Activated CD8-positive, alpha-beta memory T cell treated with anti-CD3 and anti-CD28 coated beads for 48 hours (primary cell): ENCODE measurements at places on chromosomes 7 and 10.
A peak's percentile ranks its signal among the peaks of the same experiment; 100 is the strongest.

DNA sequence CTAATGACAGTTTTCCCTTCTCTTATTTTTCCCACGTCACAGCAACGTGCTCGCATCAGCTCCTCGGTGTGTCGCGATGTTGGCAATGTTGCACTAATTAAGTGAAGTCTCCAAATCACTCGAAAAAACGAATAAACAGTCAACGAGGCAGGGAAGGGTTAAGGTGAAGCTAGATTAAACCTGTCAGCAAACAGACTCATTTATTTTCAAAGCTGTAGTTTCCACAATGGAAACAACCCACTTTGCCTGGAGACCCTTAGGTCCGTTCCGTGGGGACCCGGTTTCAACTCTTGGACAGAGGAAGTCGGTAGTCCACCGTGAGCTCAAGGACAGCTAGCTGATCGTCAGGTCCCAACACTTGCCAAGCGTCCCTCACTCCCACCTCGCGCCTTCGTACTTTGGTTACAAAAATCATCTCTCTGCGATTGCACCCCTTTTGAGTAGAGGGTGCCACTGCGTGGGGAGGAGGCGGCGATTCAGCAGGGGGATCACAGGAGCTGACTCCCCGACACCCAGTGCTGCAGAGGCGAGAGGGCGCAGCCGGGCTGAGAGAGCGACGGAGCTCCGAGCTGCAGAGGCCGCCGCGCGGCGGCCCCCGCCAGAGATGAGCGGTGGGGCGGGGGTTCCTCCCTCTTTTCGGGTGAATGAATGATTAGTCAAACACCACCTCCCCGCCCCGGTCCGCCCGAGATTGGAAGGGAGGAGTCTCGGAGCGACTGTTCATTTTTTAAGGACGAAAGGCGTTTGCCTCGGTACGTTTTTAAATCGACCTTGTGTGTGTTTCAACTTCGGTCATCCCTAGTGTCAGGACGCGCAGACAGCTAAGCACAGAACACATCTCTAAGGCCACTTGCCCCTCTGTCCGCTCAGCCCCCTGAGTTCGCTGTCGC lies 1.3 kb upstream of the BMPER start:
- DNase-seq: no peak

DNA sequence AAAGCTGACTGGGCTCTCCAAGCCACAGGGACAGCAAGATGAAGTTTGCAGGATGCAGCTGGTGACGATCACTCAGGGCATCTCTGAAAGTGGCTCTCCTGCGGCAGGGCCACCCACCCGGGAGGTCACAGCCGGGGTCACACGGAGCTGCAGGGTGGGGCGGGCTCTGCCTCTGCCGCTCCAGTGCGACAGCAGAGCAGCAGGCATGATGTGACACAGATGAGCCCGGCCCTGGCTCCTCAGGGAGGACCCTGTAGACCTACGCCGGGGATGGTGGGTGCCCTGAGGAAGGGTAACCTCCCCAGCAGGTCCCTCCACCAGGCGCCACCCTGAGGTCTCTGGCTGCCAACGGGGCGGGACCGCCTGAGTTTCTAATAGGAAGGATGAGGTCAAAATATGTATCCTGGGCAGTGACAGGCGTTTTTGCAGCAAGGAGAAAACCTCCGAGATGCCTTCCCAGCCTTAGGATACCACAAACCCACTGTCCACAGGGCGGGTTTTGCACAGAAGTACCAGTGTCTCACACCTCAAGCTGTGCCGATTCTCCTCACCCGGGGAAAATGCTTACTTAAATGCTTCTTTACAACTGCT lies 114.8 kb upstream of the DIP2C start:
- no peak for DNase-seq

- no peak for DNase-seq
Measured at GRCh38 chr10:112732277-112732921, 217.6 kb upstream of the TCF7L2 start.

- no peak for DNase-seq
Measured at GRCh38 chr10:44347609-44348400, 37.1 kb downstream of the CXCL12 start.

DNA sequence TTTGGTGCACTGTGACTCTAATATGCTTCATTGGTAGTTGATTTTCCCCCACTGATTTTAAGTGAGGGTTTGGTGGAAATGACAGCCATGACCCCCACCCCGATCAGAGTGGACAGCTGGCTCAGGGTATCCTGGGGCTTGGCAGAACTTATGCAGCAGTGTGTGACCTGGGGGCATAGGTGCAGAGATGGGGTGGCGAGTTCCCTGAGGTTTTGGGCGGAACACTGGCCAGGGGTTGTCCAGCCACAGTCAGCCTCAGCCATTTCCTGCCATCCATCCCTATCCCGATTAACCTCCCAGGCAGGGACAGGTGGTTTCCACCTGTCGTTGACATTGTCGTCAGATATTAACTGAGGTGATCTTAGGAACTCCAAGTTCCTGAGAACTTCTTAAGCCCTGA lies 155.8 kb upstream of the CHST15 start:
- no peak for DNase-seq

GRCh38 chr7:602341-603141 lies 82.9 kb upstream of the PDGFA start:
- DNase-seq: peak; percentile 56

- DNase-seq: no peak
Measured at GRCh38 chr7:156764016-156764669, 123.6 kb downstream of the RNF32 start.

- DNase-seq: no peak
Measured at GRCh38 chr10:107847620-107848019, 683.1 kb upstream of the SORCS1 start.

GRCh38 chr7:95910341-95910740 lies 138.0 kb downstream of the DYNC1I1 start:
- no peak for DNase-seq

GRCh38 chr7:151570366-151570915 lies 50.7 kb upstream of the RHEB start:
- no peak for DNase-seq

DNA sequence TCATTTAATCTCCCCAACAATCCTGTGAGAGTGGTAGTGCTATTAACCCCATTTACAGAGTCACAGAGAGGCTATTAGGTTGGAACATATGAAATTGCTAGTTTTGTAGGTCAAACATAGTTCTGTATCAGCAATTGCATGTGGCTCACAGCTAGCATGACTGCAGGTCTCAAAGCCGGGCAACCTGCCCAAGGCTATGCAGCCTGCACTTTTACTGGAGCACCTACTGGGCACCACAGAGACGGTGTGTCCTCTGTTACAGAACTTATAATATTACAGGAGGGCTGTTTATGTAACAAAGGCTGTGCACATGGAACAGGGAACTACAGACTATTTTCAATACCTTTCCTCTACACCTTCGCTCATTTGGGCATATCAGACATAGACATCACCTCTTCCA lies 355.8 kb downstream of the RPS24 start:
- no peak for DNase-seq
